ENCODE measurements at places on chromosomes 11 and 22.
A peak's percentile ranks its signal among the peaks of the same experiment; 100 is the strongest.

GRCh38 chr22:38317122-38317994 is at the start of gene CSNK1E:
TSS of gene CSNK1E (minus strand) at chr22:38317433. CDS start at chr22:38314157, 3,276 bp downstream.
- DNase-seq = no peak

DNA sequence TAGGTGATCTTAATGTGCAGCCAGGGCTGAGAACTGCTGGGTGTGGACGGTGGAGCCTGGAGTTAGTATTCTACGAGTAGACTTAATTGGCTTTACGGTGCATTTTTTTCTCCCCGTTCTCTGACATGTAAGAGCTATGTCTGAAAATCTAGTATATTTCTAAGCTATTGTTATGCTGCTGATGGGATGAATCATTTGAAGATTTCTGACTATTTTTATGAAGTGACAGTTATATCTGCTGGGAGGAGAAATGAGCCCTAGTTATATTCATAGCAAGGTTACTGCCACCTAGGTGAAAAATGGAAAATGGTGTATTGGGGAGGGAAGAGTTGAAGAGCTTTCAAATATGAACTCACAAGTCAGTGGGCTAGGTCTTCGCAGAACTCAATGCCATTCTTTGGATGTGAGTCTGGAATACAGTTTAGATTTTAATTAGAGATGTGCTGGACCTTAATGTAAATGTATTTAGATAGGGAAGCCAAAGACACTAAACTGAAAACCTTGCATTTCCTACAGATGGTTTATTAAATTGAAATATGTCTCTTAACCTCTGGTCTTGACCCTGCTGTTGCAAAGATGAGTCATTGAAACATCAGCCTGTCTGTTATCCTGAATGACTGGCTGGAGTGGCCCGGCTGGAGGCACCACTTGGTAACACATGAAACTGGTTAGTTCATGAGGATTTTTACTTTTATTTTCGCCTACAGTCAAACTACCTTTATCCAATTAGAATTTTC is 293.7 kb downstream of the DDX10 start:
- DNase-seq = peak; percentile 63

- DNase-seq = no peak
These were observed 37.9 kb downstream of the SWAP70 start for GRCh38 chr11:9701799-9702198.

GRCh38 chr11:131185915-131186314 is 184.5 kb upstream of the NTM start:
- no peak for DNase-seq

- DNase-seq = no peak
These were observed 342.3 kb upstream of the CCDC179 start for GRCh38 chr11:23202611-23203010.

DNA sequence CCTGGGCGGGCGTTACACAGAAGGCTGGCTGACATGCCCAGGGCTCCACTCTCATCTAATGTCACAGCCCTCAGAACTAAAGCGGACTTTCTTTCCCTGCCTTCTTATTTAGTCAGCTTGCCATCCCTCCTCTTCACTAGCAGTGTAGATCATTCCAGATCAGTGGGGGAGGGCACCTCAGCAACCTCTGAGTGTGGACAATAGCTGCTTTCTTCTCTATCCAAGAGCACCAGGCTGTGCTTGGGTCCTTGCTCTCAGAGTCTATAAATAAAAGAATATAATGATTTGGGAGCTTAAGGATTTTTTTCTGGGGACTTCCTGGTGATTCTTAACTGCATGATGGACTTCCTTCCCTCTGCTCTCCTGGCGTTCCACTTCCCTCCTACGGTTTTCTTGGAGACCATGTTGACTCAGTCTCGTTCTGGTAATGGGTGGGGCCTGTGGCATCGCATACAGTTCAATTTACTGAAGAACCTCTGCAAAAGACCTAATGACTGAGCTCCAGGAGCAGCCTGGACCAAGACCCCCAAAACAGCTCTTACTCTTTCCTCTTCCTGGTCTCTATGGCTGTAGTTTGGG is 2.9 kb upstream of the HMBS start:
- DNase-seq = no peak

GRCh38 chr22:37803195-37803638 is 4.5 kb upstream of the GCAT start:
- DNase-seq = no peak

GRCh38 chr22:27919942-27920755 is 1.1 kb upstream of the PITPNB start:
- peak; percentile 58 for DNase-seq
